ENCODE measurements at places on chromosomes 1 and 21.
A peak's percentile ranks its signal among the peaks of the same experiment; 100 is the strongest.

- no peak for DNase-seq
Observed at GRCh38 chr21:44495611-44496563, 40.6 kb downstream of the LRRC3 start.

DNA sequence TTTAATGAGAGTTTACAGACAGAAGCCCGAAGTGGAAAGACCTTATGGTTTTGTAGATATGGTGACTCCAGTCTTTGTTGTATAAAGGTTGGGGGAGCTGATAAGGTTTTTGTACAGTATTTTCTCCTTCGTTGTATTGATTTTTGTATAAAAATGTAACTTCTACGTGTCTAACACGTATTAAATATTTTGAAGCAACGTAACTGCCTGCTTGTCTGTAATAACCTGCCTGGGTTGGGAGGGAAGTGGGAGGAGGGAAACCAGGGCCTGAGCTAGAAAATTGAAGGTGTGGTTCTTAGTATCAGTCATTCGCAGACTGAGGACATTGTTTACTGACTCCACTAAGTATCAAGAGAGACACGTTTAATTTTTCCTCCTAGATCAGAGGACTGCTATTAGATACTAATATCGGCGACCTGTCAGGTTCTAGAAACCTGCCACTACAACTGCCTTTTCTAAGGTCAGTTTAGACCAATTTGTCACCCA is 2.2 kb downstream of the IER5 start:
- DNase-seq: peak; percentile 31

GRCh38 chr1:24201941-24202440 is 14.9 kb upstream of the IFNLR1 start:
- peak; percentile 57 for DNase-seq

DNA sequence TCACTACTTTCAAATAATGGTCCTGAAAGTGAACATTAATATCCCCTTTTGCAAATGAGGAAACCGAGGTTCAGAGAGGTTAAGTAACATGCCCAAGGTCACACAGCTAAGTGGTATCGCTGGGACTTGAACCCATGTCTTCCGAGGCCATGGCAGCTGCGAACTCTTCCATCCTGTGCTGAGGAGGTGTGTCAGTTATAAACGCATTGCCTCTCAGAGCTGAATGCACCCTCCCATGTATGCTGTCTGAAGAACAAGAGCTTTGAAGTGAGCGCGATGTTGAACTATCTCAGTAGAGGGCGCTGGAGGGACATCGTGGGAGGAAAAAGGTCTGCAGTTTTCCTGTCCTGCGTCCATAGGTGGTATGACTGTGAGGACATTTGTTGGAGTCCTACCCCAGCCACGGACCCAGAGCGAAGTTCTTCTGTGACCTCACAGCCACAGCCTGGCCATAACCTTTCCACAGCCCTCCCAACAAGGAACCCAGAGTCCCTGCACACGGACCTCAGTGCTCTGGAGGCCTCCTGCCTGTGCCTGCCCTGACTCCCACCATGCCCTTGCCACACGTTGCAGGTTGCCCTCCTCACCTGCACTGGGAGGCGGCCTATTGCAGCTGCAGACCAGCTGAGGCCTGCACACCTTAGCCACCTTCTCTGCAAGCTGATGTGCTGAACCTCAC is 7.5 kb downstream of the MYOC start:
- peak; percentile 55 for DNase-seq

DNA sequence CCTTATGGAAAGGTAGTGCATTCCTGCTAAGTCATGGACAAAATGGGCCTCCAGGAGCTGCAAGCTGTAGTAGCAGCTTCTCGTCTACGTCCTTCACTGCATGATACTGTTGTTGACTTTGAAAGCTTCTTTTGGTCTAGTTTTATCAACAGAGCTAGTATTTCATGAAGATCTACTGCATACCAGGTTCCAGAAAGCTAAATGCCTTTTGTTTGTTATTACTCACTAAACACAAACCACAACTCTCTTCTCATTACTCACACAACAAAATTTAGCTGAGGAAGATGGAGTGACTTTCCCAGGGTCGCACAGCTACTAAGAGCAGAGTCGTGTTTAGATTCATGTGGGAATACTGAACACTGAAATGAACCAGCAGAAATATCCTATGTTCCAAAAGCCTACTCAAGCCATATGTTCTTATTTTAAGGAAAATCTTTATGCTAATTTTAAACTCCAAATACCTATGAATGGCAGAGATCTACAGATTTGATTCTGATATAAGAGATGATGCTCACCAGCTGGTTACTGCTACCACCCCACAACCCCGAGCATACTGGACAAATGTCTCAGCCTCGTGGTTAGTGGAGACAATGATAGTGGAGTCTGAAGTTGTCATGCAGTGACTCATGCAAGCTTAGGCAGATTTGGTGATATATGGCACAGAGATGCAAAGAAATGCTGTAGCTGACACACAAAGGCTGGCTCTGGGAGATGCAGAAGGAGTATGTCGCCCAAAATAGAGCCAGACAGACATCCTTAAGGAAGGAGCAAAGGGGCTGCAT is 20.6 kb downstream of the PGBD2 start:
- DNase-seq: no peak

- DNase-seq: peak; percentile 9
Observed at GRCh38 chr1:224498574-224499170, 64.1 kb upstream of the WDR26 start.

- DNase-seq: no peak
Observed at GRCh38 chr1:58813361-58813760, 29.5 kb upstream of the JUN start.

GRCh38 chr1:159961636-159962035 is 7.6 kb upstream of the SLAMF9 start:
- no peak for DNase-seq

DNA sequence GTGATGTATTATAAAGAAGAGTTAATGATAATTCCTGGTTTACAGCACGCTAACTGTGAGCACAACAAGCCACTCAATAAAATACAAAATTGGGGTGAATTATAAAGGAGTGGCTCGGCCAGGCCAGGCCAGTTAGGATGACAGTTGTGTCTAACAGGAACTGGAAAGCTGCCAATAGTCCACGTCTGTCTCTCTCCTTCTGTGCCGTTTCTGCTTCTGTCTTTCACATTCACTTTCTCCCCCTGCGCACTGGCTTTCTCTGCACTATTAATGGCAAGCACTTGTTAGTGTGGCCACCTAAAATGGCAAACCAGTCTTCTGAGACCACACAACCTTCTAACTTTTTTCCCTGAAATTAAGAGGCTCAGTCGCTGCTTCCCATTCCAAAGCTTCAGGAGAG is 394.3 kb downstream of the NTNG1 start:
- no peak for DNase-seq

GRCh38 chr1:6162773-6163172 is 17.3 kb downstream of the CHD5 start:
- DNase-seq: no peak

- DNase-seq: peak; percentile 34
Observed at GRCh38 chr1:116711263-116711840, 42.9 kb upstream of the CD2 start.

- no peak for DNase-seq
Observed at GRCh38 chr1:22196041-22196440, 53.1 kb upstream of the WNT4 start.

DNA sequence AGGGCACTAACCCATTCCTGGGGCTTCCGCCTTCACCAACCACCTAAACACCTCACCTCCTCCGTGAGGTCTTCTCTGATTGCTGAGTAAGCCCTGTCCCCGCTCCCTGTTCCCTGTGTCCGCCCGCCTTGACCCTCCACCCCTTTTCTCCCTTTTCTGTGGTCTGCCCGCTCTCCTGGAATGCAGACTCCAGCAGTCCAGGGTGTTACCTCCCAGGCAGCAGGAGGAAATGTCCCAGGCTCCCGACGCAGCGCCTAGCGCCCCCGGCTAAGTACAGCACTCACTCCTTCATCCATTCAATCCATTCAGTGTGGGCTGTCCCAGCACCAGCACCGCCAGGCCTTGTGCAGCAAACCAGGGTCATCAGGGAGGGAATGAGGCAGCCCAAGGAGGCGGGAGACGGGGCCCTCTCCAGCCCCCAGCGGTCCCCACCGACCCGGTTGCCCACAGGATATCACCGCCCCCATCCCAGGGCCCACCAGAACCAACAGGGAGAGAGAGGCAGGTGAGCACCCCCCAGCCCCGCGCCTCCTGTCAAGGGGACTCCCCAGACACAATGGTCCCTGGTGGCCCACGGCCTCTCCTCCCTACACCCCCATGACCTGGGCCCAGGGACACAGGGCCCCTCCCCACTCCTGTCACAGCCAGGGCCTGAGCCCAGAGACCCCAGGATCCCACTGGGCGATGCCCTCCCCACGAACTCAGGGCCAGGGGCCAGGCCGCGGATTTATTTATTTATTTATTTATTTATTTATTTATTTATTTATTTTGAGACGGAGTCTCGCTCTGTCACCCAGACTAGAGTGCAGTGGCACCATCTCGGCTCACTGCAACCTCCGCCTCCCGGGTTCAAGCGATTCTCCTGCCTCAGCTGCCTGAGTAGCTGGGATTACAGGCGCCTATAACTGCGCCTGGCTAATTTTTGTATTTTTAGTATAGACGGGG is 10.2 kb downstream of the TNFRSF14 start:
- no peak for DNase-seq

GRCh38 chr1:4754816-4755215 is 100.4 kb downstream of the AJAP1 start:
- no peak for DNase-seq

- DNase-seq: no peak
Observed at GRCh38 chr1:21007876-21008275, 168.8 kb downstream of the EIF4G3 start.

GRCh38 chr1:207821464-207822045 is 69.7 kb downstream of the CD46 start:
- DNase-seq: no peak

DNA sequence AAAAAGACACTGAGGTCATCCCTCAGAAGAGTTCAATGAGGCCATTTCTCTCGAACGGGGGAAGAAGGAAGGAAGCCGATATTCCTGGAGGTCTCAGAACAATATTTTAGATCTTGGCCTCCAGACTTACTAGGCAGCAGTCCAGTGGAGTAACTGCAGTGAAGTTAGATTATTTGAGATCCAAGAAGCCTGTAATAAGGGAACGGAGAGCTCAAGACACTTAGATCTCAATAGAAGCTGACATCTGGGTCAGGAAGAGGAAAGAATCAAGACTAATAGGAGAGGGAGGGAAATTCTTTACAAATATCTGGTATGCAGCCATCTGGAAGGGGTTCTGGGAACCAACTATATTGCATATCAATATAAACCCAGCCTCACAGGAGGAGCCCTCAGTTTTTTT is 13.6 kb upstream of the ENAH start:
- no peak for DNase-seq

Measured in stimulated activated CD4-positive, alpha-beta T cell treated with anti-CD3 and anti-CD28 coated beads, Interleukin-4, amount 100 ng/mL, for 1 hour (primary cell).